ENCODE measurements at places on chromosomes 7 and 10.
A peak's percentile ranks its signal among the peaks of the same experiment; 100 is the strongest.

- no peak for DNase-seq
These were observed 187.6 kb downstream of the NSUN6 start for GRCh38 chr10:18463673-18464211.

DNA sequence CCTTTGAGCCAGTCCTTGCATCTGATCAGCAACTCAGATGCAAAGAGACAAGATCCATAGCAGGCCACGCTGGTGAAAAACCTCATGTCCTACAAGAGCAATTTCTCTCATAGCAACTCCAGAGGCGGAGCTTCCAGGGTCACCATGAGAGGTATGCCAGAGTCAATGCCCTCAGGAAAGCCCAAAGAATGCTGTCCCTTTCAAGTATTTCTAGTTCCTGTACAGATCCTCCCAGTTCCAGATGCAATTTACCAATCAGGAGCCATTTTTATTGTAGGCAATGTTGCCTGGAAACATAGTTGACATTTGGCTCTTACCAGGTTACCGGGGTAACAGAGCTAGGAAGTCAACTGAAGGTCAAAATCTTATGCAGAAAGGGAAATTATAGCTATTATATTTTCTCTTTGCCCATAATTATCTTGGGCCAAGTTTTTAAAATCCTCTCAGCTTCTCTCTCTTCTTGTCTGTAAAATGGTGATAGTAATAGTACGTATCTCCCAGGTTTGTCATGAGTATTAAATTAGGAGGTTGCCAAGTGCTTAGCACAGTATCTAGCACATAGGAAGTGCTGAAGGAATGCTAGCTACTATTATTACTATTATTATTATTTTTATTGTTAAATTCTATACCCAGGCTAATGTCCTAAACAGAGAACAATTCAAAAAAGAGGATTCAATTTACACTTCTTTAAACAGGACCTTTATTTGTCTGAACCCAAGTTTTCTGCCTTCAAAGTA, 46.3 kb upstream of the TM9SF3 start:
- no peak for DNase-seq

DNA sequence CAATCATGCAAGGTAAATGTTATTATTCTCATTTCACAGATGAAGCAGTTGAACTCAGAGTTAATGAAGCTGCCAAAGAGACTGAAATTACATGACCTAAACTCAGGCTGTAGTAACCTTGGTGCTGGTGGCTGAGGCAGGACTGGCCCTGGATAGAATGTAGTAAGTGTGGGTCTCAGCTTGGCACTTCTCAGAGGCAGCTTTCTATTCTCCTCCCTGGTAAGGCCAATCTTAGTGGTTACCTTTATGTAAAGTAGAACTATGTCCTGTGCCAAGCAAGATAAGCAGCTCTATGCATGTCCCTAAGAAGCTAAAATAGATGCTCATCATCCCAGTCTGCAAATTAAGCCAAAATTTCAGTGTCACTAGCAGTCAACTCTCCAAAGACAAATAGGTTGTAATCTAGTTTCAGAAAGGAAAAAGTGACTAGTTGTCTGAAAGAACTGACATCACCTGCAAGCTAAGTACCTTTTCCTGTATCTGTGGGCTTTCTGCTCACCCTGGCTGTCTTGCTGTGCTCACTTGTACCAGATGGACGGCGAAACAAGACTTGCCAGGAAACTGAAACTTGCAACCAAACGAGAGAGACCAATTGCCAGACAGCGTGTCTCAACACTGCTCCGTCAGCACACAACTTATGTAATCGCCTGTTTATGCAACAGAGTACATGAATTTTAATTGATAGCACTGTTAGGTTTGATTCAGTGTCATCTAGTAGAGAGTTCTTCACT, 43.7 kb downstream of the CH25H start:
- DNase-seq = no peak

GRCh38 chr10:69321865-69322264, 43.6 kb downstream of the HK1 start:
- DNase-seq = no peak

DNA sequence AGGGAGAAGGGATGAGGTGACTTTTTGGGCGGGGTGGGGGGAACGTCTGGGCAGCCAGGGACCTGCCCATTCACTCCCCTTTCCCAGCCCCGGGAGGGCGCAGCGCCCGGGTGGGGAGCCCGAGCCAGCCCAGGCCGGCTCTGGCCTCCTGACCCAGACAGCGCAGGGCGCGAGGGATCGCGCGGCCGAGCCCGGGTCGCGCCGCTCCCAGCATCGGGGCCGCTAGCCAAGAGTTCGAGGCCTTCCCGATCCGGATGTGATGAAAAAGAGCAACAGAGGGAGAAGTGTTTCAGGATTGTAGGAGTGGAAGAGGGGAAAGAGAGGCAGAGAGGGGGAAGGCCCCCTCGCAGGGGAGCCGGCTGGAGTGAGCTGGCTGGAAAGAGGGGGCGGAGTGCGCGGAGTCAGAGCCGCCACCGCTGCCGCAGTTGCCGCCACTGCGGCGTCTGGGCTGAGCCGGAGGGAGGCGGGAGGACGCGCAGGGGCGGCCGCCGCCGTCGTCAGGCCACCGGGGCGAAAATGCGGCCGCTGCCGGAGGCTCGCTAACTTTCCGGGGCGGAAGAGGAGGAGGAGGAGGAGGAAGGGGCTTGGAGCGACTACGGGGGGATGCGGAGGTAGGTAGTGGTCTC, at the start of gene MDFIC:
Gene MDFIC (plus strand): TSS at position 69 of the 626 bp plus-strand sequence. CDS start 940 bp downstream, outside the sequence.
- DNase-seq = peak; percentile 17

DNA sequence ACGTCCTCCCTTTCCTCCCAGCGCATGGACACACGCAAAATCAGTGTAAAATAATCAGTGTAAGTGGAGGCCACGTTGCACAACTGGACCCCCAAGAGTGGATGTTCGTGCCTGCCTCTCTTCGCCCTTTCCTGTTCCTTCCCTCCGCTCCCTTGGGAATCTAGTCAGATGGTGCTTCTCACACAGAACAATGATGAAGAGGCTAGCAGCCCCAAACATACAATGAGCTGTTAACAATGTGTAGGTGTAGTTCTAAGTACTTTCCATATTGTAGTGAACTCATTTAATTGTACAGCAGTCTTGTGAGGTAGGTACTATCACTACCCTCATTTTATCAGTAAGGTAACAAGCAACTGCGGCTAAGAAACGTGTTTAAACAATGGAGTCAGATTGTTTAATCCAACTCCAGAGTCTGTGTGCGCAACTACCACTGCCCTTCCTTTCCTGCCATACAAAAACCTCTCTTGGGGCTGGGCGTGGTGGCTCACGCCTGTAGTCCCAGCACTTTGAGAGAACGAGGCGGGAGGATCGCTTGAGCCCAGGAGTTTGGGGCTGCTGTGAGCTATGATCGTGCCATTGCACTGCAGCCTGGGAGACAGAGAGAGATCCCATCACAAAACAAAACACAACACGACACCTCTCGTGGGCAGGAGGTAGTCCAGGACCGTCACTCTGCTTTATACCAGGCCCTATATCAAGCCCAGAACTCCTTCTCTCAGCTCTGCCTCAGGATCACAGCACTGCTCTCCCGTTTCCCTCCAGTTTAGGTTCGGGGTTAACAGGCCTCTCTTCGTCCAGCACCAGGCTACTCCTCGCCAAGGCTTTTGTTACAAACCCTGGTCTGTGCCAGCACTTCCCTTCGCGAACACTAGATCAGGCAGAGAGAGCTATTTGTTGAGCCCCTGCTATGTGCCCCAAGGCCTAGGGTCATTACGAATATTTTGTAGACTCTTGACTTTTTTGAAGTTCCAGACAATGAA, 1.1 kb downstream of the FKBP9 start:
- DNase-seq = no peak

DNA sequence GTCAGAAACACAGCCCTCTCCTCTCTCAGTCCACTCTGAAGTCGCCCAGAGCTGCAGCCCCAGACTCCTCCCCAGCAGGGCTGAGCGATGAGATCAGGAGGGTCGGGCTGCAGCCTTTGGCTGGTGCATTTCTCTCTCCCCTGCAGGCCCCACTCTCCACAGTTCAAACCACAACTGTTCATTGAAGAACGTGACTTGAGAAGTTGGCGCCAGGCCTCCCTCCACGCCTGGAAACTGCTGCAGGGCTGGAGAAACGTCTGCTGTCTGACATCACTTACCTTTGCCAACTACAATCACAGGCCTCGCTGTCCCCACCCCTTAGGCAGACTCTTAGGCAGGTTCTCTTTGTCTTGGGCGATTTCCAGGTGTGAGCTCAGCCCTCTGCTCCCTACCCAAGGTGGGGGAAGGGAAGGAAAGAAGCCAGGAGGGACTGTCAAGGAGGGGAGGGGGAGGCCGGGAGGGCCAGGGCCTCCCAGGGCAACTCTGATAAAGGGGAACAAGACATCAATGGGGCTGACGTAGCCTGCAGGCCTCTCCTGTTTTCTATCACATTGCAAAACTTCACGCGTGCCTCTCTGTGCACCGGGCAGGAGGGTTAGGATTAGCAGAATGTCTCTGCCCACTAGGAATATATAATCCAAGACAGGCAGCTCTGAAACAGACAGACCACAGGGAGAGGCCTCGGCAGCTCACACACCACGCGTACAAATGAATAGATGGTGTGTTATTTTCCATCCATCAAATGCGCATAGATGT, 32.7 kb downstream of the CALML5 start:
- no peak for DNase-seq

- no peak for DNase-seq
These were observed 16.9 kb downstream of the SSC4D start for GRCh38 chr7:76392531-76393115.

DNA sequence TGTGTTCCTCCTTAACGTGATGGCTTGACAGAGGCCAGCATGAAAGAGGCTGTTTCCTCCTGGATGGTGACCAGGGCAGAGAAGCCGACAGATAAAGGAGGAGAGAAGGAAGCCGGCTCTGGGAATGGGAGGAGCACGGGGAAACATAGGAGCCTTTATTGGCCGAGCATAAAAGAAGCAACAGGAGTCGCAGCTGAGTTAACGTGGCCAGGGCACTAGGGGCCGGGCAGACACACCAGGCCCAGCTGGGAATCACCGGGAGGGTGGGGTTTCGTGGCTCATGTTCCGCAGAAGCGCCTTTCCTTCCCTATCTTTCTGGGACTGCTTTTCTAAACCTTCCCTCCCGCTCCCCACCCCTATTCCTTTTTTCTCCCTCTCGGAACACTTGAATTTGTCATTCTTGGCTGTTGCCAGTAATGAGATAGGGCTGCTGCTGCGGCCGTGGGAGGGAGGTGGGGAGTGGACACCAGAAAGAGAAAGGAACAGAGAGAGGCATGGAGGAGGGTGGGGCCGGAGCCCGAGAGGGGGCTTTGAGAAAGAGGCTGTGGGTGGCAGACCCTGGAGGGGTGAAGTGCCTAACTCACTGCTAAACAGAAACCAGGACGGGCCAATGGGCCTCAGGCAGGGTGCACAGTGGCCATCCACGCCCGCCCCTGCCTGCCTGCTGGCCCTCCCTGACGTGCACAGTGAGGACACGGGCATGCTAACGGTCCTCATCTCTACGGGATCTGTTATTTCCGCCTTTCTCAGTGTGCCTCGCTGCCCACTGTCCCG, 65.2 kb downstream of the COL13A1 start:
- no peak for DNase-seq

DNA sequence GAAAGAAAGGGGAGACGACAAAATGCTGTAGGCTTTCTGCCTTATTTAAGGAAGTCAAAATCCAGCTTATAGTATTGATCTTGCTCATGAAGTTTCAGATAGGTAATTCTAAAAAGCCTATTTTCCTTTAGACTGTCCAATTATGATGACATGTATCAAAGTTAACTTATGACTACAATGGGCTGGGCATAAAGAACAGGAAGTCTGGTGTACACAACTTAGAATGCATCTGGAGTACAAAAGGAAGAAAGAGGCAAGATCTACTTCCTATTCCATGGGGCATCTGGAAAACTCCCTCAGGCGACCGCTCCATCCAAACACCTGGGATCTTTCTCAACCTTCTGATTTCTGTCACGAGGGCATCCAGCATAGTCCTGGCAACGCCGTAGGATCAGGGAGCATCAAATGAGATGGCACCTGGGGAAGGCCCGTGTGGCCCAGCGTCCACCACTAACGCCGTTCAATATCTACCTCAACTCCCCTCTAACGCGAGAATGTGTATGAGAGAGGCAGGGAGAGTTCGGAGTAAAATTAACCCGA, 512 bp downstream of the FAM24B start:
- no peak for DNase-seq

DNA sequence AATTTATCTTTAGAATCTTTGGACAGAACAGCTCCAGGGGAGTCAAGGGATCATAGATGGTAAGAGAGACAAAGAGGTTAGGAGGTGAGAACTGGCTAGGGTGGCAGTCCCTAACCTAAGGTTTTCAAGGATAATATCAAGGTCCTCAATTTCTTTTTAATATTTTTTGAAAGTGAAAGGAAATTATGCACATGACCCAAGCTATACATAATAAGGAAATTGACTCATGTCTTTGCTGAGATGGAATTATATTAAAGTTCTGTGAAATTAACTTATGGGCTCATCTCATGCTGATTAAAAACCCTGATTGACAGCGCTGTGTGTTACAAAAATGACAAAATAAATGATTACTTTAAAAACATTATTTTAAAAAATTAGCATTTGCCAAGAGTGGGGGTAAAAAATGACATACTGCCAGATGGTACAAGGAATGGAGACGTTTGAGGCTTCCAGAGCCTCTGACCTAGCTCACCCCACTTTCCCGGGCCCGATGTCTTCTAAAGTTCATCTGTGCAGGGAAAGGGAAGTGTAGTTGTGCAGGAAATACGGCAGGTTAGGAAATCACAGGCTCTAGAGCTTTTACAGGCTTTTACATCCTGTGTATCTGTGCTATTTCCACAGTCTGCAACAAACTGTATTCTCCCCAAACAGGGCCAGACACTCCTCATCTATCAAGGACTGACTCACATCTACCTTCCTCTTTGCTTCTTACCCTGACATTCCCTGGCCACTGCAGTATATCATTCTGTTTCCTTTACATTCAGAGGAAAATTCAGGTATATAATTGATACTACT, 185.6 kb upstream of the PRSS58 start:
- no peak for DNase-seq

GRCh38 chr10:86210416-86210815, 156.2 kb downstream of the GRID1 start:
- DNase-seq = no peak
